Erythroblast (primary cell): ENCODE measurements at places on chromosomes 2 and 18.

DNA sequence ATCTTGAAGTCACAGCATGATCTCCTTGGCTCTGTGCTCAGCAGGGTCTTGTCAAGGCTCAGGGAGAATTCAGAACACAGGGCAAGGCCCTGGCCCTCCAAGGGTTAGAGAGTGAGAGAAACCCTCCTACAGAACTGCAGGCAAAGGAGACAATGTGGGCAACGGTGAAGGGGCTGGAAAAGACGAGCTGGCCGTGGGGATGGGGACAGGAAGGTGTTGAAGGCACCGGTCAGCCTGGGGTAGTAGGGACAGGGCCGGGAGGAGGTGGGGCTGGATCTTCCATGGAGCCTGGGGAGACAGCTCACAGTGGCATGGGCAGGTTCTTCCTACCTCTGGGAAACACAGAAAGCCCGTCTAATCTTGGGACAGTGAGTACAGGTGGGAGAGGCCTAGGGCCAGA is 92.2 kb upstream of the MCFD2 start:
- DNase-seq, result no peak

DNA sequence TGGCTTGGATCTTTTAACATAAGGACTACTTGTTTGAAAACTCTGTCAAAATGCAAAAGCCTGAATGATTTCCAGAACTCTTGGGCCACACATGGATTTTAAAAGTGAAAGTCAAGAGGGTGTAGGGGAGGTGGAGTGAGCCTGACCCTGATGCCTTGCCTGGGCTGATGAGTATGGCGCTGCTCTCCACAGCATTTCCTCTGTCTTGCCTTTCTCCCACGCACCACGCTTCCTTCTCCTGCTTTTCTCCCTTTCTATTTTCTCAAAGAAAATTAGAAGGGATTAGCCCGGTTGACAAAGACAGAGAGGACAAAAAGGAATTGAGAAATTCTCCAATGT is 207.0 kb upstream of the CCDC68 start:
- no peak for DNase-seq

GRCh38 chr18:111306-112014 is 46.9 kb upstream of the USP14 start:
- no peak for DNase-seq

DNA sequence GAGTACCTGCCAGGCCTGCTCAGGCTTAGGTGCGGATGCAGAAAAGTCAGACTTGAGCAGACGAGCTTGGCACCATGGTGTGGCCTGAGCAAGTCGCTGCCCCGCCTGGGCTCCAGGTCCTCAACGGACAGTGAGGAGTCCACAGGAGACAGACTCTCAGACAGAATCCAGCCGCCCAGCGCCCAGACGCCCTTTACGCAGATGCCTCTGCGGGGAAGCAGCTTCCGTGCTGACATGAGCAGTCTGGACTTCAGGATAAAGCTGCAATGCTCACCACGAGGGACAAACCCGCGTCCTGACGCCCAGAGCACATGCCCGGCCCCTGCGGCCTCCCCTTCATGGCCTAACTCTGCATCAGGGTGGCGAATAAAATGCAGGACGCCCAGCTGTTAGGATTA is 3.5 kb upstream of the MAB21L4 start:
- no peak for DNase-seq

- DNase-seq, result no peak
Observed at GRCh38 chr18:9348079-9348671, 13.6 kb downstream of the TWSG1 start.

DNA sequence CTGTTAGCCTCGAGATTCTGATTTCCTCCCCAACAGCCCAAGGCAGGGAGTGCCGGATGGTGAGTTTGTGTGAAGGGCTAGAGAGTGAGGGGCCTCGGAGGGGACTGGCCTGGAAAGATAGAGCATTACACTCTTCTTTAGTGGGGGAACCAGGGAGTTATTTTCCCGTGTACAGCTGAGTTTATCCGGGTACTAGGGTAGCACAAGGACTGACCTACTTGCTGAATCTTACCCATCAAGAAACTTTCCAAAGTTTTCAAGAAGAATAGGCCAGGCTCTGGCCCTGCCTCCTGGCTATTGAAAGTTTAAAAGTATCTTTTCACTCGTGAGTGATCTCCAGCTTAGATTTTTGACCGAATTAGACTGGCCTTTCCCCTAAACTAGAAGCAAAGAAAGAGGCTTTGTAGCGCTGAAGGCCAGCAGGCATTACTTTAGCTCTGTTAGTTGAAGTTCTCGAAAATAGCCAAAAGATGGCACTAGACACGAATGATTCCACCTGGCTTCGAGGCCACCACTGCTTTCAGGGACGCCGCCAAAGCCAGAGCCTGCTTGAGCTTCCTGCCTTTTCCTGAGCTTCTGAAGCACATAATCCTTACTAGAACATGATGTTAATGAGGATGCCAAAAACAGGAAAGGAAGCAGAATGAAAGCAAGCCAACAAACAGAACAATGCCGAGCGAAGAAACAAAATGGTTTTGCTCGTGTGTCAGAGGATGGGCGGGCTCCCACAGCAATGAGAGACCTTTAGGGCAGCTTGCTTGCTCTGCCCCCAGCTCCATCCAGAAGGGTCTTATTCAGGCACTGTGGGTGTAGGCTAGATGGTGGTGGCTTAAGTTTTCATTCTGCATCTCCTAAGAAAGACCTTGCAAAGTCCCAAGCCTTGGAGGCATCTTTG is 55.8 kb downstream of the TSN start:
- DNase-seq, result peak; percentile 23

GRCh38 chr18:73639788-73640187 is 507.8 kb downstream of the FBXO15 start:
- no peak for DNase-seq

DNA sequence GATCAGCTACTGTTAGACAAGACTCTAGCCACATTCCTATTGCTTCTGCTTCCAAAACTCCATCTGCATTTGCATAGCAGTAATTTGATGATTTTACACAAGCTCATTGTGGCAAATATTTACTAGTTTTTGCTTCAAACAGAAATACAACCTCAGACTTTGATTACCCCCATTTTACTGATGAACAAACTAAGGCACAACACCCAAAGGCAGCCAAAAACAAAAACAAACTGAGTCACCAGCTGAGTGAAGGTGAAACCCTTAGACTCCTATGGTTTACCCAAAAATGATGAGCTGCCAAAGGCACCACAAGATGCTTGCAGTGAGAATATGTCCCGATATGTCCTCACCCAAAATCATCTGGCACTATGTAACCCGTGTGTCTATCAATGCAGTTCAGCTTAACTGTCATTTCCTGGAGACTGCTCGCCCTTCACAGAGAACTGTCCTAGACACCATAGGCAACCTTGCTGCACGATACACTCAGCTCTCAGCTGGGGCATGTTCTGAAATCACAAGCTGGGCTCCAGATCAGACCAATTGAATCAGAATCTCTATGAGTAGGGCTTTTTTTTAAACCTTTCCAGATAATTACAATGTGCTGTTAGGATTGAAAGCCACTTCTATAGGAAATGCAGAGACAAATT is 4.1 kb upstream of the EVA1A start:
- no peak for DNase-seq

- DNase-seq, result peak; percentile 64
Observed at GRCh38 chr2:95231723-95232122, 24.4 kb downstream of the ZNF892 start.
